ENCODE measurements at places on chromosomes 3 and 15.

- no peak for DNase-seq
Observed at GRCh38 chr3:101464235-101464634, 48.8 kb downstream of the SENP7 start.

DNA sequence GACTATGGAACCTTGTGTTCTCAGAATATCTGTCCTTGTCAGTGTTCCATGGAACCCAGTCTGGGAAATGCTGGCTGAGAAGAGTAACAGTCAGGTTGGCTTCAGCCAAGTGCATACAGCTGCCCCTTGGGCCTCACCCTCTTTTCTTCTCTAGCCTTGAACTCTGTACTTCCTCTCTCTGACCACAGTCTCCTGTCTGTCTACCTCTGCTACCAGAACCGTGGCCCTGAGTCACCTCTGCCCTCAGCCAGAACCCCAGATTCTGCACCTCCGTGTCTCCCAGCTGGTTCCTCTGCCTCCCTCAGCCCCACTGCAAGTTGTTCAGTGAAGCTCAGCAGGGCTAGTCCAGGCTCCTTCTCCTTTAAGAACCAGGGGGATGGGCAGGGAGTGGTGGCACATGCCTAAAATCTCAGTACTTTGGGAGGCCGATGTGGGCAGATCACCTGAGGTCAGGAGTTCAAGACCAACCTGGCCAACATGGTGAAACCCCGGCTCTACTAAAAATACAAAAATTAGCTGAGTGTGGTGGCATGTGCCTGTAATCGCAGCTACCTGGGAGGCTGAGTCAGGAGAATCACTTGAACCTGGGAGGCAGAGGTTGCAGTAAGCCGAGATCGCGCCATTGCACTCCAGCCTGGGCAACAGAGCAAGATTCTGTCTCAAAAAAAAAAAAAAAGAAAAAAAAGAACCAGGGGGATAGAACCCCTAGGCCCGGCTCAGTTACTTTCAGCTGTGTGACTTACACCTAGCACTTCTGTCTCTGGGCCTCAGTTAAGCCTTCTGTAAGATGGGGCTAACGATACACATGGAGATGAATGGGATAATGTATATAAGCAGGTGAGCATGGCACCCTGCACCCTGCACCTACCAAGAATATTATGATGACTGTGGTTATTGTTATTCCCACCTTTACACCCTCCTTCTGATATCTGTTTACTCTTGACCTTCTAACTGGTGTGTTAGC is 24.3 kb upstream of the TATDN2 start:
- no peak for DNase-seq

DNA sequence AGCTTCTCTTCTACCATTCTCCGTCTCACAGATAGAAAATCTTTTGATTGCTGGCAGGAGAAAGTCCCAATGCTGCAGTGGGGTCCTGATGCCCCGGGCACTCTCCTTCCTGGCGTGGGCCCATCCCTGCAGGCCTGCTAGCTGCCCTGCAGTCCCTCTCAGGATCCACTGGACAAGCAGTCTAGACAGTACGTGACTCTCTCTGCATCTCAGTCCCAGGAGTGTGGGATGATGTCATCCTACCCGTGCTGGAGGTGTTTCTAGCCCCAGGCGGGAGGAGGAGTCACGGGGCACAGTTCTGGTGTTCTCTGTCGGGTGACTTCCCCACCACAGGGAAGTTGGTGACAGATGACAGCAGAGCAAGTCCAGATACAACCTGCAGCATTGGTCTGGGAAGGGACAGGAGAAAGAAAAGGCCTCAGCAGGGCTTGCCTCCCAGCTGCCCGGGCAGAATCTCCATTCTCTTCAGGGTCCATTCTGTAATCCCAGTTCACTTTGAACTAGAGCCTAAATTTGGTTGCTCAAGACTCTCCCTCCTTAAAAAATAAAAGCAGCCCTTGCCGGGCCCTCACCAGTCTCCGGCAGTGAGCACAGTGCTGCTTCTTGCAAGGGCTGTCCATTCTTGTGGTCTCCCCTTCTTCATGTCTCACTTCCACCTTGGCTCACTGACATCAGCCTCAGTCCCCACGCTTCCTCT is 30.6 kb downstream of the SLC28A1 start:
- DNase-seq: no peak

DNA sequence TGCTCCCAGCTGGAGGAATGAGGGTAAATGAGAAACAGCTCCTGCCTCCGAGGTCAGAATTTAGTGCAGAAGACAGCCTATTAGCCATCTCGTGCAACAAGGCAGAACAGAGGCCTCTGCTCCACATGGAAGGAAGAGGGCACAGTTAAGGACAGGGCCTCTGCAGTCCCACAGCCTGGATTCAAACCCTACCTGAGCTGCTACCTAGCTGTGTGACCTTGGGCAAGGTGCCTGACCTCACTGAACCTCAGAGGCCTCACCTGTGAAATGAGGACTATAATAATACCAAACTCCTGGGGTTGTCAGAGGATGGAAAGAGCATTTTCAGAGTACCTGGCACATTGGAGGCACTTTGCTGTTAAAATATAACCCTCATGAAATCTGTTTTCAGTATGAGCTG is 285.7 kb upstream of the CTNNB1 start:
- no peak for DNase-seq

GRCh38 chr3:123861081-123861836 is 22.9 kb downstream of the MYLK start:
- DNase-seq: no peak

GRCh38 chr3:2154621-2155020 is 56.0 kb downstream of the CNTN4 start:
- DNase-seq: no peak

GRCh38 chr3:52520141-52520667 is 13.5 kb downstream of the NT5DC2 start:
- DNase-seq: no peak

DNA sequence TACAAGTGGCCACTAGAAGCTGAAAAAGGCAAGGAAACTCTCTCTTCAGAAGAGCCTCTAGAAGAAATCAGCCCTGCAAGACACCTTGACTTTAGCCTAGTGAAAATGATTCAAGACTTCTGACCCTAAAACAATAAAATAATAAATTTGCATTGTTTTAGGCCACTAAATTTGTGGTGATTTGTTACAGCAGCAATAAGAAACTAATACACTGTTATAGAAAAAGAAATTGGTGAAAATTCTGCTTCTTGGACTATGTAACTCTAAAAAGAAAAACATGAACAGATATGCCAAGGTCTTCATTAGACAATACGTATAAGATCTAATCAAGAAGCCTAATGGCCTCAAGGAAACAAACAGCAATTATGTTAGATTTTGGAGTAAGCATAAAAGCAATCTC is 36.1 kb downstream of the EXD1 start:
- DNase-seq: no peak

GRCh38 chr15:79403501-79403900 is 28.6 kb upstream of the MINAR1 start:
- no peak for DNase-seq

DNA sequence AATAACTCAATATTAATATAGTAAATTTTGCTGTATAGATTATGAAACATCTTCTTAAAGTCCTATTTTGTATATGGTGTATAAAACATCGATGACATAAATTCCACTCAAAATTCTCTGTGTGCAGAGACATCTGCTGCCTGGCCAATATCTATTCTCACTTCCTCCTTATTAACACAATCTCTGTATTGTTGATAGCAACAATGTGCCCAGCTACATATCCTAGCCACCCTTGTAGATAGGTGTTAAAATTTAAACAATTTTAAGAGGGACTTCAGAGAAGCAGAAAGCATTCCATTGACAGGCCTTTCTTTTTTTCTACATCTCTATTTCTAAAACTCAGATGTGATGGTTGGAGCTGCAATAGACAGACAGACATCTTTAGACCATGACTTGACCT is 72.3 kb downstream of the FGF12 start:
- no peak for DNase-seq

DNA sequence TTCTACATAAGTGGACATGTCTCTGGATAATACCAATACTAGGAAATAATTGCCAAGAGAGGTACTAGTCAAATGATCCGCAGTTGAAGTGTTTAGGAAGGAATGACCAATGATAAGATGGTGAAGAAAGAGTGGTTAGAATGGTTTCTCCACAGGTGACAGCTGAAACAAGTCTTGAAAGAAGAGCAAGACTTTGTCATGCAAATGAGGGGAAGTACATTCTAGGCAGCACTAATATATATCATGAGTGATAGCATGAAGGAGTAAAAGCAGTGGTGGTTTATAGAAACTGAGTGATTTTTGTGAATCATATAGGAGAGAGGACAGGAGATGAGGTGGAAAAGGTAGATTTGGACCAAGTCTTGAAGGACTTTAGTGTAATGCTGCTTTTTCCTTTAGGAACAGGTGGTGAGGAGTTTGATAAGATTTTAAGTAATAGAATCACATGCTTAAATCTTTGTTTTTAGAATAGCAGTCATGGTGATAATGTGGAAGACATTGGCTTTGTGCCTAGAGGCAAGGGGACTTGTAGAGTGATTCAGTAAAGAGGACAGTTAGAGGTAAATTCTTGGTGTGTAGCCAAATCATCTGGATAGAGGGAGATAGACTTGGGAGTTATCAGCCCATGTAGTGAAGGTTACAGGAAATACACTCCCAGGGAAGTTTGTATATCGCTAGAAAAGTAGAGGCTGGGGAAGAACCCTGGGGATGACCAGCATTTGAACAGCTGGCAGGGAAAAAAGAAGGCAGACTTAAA is 31.9 kb downstream of the SLMAP start:
- DNase-seq: no peak

DNA sequence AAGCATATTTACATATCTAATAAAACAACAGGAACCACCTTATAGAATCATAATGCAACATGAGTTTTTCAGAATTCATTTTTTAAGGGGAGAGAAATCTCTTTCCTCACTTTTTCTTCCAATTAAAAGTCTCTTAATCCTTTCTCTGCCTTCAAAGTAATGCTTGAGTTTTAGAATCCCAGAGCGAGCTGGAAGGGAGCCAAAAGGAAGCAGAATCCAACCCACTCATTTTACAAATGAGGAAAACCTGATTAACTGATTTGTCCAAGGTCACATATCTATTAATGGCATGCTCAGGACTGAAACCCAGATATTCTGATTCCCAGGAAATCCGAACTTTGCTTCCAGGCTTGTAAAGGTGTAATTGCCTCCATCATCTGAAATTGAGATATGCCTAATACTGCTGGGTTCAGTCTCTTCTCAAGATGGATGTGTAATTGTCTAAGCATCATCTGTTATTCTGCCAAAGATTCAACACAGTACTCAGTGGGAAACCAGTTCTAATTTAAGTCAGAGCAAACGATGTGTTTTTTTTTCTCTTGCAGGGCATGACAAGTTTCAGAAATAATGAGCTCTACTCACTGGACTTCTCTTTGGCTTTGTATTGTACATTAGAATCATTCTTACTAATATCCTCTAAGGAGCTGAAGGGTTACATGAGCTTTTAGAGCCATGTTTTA is 481.4 kb upstream of the CFAP20DC start:
- DNase-seq: no peak

GRCh38 chr3:117844676-117845075 is 1135.1 kb downstream of the TUSC7 start:
- DNase-seq: no peak

GRCh38 chr3:100042166-100042981 is 71.9 kb downstream of the FILIP1L start:
- no peak for DNase-seq

- no peak for DNase-seq
Observed at GRCh38 chr15:100295939-100296565, 45.7 kb downstream of the ADAMTS17 start.

DNA sequence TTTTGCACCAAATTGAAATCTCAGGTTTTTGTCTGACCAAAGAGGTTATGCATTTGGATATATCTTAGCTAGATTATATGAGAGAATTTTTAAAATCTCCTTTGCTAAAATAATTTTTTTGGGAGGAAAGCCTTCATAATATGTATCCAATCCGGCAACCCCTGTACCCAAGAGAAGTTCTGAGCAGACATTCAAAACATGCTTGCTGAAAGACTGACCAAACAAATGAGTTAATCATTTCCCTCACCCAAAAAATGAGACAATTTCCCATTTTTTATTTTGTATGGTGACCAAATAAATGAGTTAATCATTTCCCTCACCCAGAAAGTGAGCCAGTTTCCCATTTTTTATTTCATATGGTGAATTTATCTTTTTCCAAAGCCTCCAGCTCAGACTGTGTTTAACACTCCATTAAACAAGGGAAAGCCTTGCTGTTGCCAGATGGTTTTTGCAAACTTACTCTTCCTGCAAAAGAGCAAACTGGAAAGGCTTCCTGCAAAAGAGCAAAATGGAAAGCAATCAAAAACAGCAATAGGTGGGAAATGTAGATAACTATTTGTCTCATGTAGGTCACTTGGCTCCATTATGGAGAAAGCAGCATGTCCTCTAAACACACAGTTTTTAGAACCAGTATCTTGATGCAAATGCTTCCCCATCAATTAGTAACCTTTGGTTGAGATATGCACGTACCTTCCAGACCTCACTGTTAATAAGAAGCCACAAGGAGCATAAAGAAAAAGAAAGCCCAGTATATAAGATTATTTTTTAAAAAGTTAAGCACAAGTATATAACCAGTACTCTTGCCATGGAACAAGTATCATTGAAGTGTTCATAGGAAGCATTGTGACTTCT is 78.4 kb upstream of the OSTN start:
- DNase-seq: no peak

GRCh38 chr15:36617529-36618196 is 38.2 kb downstream of the CDIN1 start:
- no peak for DNase-seq

- no peak for DNase-seq
Observed at GRCh38 chr3:127088511-127089351, 104.2 kb upstream of the PRR23E start.

- peak; percentile 60 for DNase-seq
Observed at GRCh38 chr3:176992565-176992964, 204.7 kb downstream of the TBL1XR1 start.

GRCh38 chr3:8665407-8665896 is 20.9 kb upstream of the SSUH2 start:
- no peak for DNase-seq

DNA sequence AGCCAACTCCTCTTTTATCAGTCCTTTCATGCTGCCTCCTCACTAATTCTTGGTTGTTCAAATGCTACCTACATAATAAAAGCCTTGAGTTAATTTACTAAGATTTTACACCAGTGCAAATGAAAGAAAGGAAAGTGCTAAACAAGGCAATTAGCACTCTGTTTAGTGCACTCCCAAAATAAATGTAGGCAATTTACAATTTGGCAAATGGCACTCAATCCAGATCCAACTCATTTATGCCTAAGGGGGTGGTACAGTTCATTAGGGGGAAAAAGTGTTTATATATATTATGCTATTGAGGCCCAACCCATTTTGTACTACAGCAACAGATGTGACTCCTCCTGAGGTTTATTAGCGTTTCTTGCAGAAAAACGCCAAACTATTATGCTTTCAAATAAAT is 370.1 kb downstream of the NR2F2 start:
- no peak for DNase-seq

DNA sequence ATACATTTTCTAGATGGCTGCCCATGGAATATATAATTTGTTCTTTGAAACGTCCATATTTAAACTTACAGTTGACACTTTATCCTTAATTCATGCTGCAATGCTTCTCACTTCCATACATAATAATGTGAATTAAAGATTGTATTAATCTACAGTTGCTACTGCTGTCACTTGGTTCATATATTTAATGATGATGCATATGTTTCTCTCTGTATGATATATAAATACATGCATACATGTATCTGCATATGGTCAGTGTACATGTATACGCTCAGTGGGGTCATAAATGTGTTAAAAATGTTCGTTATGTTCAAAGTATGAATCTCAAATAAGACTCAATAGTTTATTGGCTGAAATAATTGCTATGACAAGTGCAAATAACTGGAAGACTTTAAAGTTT is 382.5 kb downstream of the NLGN1 start:
- no peak for DNase-seq

- DNase-seq: no peak
Observed at GRCh38 chr15:52653431-52653964, 25.7 kb downstream of the ATOSA start.

Data from NCI-H2107 (cell line).